Right atrium auricular region (tissue), 2 donors: ENCODE measurements at places on chromosomes 12 and 14. TPM values are rescaled to one million over a fixed set of nuclear protein-coding genes. Genes with fewer than 3 reads are reported as not detected.

SERPINA12 gene
- not detected for total RNA-seq

DNA sequence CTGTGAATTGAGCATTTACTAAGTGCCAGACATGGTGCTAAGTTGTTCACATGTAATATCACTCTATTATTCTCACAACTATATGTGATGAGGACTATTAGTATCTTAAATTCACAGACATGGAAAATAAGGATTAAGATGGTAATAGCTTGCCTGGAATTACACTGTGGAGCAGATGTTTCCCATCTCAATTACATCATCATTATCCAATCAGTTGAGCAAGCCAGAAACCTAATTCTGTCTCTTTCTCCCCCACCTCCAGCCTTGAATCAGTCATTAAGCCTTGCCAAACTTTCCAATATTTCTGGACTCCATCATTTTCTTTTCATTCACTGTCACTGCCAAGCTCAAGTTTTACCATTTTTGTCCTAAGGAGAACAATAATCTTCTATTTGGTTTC is 287.8 kb upstream of the KITLG start:
- H3K27ac ChIP-seq, result no peak overlapping the region
- no peak for DNase-seq
- no peaks in the 10 kb centered on the region for H3K36me3 ChIP-seq
- H3K4me3 ChIP-seq, result no peak overlapping the region
- no peaks in the 10 kb centered on the region for H3K4me1 ChIP-seq

TRIM9 gene
- 0.44 TPM for total RNA-seq

- no peaks in the 10 kb centered on the region for H3K4me1 ChIP-seq
- no peak for DNase-seq
- no peak overlapping the region for H3K4me3 ChIP-seq
- no peaks in the 10 kb centered on the region for H3K27me3 ChIP-seq
- H3K36me3 ChIP-seq, result no peaks in the 10 kb centered on the region
Measured at GRCh38 chr12:74722709-74723108, 185.1 kb downstream of the ATXN7L3B start.

GRCh38 chr12:8644345-8645248 is 18.0 kb downstream of the MFAP5 start:
- H3K4me1 ChIP-seq, result no peaks in the 10 kb centered on the region
- no peak overlapping the region for H3K4me3 ChIP-seq
- H3K36me3 ChIP-seq, result peaks cover 5% of the 10 kb centered on the region
- H3K27me3 ChIP-seq, result no peaks in the 10 kb centered on the region
- peak; percentile 2 for DNase-seq

DNA sequence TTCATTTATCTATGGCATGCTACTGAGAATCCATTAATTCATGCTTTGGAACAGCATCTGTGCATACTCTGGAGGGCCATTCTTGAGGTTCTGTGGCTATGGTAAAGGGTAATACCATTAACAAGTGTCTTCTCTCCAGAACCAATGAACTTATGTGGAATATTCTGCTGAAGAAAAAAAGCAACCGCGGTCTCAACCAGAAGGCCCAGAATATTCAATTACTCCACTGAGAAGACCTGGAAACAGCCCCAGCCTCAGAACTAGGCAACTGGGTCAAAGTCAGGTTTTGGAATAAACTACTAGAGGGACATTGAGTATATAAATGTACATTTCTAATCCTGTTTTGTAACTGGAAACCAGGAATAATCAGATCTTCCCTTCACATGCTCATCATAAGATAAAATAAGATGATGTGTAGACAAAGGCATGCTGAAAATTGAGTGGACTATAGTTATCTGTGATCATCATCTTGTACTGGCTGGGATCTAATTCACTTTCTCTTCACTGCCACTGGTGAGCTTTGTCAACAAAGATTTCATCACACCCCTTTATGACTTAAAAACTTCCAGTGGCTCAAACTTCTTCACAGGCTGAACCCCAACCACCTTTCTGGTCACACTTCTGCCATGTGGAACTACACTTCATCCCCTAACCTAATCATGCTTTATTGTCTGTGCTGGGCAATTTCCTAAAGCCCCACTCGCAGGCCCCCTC is 6.0 kb downstream of the SPTB start:
- no peaks in the 10 kb centered on the region for H3K36me3 ChIP-seq
- H3K27me3 ChIP-seq, result no peaks in the 10 kb centered on the region
- no peak for DNase-seq

DNA sequence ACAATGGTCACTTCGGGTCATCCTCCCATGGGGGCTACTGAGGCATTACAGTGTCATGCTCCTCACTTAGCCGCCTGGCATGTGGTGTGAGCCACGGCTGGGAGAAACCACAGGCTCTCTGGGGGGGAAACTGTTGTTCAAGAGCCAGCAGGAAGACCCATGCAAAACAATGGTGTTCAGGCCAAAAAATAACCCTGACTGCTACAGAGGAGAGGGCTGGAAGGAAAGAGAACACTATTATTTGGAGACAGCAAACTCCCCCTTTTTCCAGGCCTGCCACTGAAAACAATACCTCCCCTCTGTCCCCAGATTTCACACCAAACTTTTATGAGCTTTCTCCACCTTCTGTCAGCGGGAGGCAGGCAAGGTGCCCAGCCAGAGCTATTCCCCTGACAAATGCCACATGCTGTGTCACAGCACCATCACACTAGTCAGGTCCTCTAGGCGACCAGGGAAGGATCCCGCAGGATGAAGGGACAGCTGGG is 83.7 kb downstream of the CHGA start:
- H3K4me1 ChIP-seq, result peaks cover 79% of the 10 kb centered on the region
- peak overlapping the region; percentile 82 for H3K27ac ChIP-seq
- H3K4me3 ChIP-seq, result no peak overlapping the region
- DNase-seq, result no peak

GRCh38 chr14:30638926-30639325 is 16.8 kb downstream of the SCFD1 start:
- DNase-seq, result no peak
- peaks cover 33% of the 10 kb centered on the region for H3K36me3 ChIP-seq
- H3K4me3 ChIP-seq, result no peak overlapping the region
- H3K4me1 ChIP-seq, result no peaks in the 10 kb centered on the region
- no peaks in the 10 kb centered on the region for H3K27me3 ChIP-seq

- H3K27ac ChIP-seq, result no peak overlapping the region
- H3K4me3 ChIP-seq, result no peak overlapping the region
- H3K36me3 ChIP-seq, result no peaks in the 10 kb centered on the region
- H3K27me3 ChIP-seq, result no peaks in the 10 kb centered on the region
- H3K4me1 ChIP-seq, result peaks cover 20% of the 10 kb centered on the region
- no peak for DNase-seq
Measured at GRCh38 chr12:109601557-109601956, 28.0 kb downstream of the MVK start.

DNA sequence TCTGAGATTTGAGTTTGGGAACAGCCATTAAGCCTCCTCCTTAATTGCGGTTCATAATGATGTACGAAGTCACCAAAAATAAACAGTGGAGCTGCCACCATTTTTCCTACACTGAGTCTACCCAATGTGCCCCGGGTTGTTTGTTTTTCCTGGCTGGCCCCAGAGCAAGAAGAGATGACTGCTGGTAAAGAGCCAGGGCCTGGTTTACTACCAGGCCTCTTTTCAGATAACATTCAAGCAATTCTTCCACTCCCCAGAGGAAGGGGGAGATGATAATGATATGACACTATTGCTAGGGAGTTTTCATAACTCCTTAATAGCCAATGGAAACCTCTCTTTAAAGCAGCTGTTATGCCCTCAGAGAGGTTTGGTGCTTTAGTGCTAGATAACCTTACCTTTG is 42.3 kb downstream of the BRAP start:
- H3K27me3 ChIP-seq, result no peaks in the 10 kb centered on the region
- no peak for DNase-seq
- peak overlapping the region; percentile 13 for H3K27ac ChIP-seq
- H3K36me3 ChIP-seq, result peaks cover 45% of the 10 kb centered on the region
- H3K4me3 ChIP-seq, result no peak overlapping the region

- no peaks in the 10 kb centered on the region for H3K36me3 ChIP-seq
- no peak overlapping the region for H3K27ac ChIP-seq
- no peak overlapping the region for H3K4me3 ChIP-seq
- DNase-seq, result no peak
- H3K27me3 ChIP-seq, result no peaks in the 10 kb centered on the region
Measured at GRCh38 chr12:58099476-58099875, 158.1 kb downstream of the ATP23 start.

CLEC1A gene
- total RNA-seq, result 2.8 TPM

DNA sequence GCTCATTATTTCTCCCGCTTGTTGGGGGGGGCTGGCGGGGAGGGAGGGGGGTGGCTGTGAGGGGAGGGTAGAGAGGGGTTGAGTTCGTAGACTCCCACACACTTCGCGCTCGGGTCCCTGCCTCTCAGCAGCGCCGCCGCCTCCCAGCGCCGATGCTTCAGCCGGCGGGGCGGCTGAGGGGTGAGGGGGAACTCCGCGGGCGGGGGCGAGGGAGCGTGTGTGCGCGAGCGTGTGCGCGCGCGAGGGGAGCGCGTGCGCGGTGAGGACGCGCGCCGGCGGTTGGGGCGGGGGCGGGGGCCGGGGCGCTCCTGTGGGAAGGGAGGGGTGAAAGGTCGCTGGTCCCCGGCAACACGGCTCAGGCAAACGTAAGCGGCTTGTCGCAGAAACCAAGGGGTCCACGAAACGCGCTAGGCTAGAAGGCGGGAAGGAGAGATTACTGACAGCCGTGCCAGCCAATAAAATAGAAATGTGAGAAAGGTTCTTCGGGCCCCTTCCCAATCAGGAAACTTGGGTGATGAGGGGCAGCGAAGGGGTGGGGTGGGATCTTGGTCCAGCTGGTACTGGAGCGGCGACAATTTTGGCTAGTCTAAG is 343 bp upstream of the NOVA1 start:
- H3K36me3 ChIP-seq, result no peaks in the 10 kb centered on the region
- no peaks in the 10 kb centered on the region for H3K4me1 ChIP-seq
- H3K4me3 ChIP-seq, result peak overlapping the region; percentile 62
- H3K27me3 ChIP-seq, result no peaks in the 10 kb centered on the region

PSMA6 gene
- 143 TPM for total RNA-seq

- H3K27me3 ChIP-seq, result no peaks in the 10 kb centered on the region
- no peaks in the 10 kb centered on the region for H3K36me3 ChIP-seq
- no peak for DNase-seq
- H3K4me3 ChIP-seq, result no peak overlapping the region
- H3K27ac ChIP-seq, result no peak overlapping the region
- H3K4me1 ChIP-seq, result no peaks in the 10 kb centered on the region
Measured at GRCh38 chr12:89062996-89063395, 289.3 kb downstream of the DUSP6 start.

CEP290 gene
- 8.7 TPM for total RNA-seq

ARHGDIB gene
- 124 TPM for total RNA-seq

DNA sequence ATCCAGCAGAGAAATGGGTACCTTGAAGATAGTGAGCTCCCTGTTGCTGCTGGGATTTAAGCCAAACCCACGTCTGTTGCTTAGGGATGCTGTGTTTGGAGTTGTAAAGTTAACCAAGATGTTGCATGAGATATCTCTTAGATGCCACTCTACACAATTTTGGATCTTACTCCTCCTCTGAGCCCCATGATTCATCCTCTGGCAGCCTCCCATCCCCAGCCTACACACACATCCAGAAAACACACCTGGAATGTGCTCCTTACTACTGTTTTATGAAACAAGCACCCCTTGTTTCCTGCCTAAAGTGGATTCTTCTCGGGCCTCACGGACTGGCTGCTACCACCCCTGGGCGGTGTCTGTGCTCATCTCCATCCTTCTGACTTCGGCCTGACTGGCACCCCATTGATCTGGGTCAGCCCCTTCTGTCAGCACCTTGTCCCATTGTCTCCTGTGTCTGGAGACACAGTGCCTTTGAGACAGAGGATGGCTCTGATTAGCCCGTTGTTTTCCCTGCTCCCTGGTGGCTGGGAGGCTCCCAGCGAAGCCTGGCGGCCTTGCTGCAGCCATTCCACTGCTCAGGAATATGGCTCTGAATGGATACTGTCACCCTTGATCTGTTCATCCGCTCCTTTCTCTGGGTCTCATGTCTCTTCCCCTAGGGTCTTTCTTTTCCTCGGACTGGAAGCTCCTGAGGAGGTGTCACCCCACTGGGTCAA is 24.3 kb downstream of the TSPAN9 start:
- no peak for DNase-seq
- H3K4me3 ChIP-seq, result no peak overlapping the region
- H3K27me3 ChIP-seq, result no peaks in the 10 kb centered on the region
- H3K27ac ChIP-seq, result peak overlapping the region; percentile 26
- no peaks in the 10 kb centered on the region for H3K36me3 ChIP-seq

DNA sequence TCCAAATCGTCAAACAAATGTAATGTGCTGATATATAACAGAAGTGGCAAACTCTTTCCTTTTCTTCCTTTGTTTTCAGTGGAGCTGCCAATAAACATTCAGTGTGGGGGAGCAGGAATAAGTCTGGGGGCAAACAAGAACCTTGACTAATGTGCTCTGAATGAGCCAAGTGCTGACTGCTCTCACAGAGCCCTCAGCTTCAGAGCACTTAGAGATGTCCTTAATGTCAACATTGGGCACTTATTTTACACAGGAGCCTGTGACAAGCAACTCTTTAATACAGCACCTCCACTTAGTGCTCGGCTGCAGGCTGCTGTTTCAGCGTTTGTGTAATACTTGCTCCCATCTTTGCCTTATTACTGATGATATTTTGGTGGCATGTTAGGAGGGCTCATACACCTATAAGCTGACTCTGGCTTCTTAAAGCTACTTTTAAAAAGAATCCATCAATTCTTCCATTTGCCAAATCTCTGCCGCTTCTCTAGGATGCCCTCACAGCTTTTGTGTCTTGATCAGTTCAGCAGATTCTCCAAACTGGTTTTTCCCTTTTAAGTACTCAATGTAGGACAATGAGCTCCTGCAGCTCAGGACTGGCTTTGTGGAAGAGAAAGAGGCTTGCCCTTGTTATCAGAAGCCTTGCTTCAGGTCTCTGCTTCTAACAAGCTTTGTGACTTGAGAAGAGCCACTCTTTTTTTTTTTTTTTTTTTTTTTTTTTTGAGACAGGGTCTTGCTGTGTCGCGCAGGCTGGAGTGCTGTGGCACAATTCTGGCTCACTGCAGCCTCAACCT is 206.6 kb downstream of the MON2 start:
- no peaks in the 10 kb centered on the region for H3K36me3 ChIP-seq
- H3K27ac ChIP-seq, result no peak overlapping the region
- DNase-seq, result no peak
- H3K4me3 ChIP-seq, result no peak overlapping the region

GRCh38 chr14:51614707-51615106 is 37.0 kb upstream of the FRMD6 start:
- no peaks in the 10 kb centered on the region for H3K4me1 ChIP-seq
- DNase-seq, result no peak
- no peaks in the 10 kb centered on the region for H3K27me3 ChIP-seq

TAS2R10 gene
- not detected for total RNA-seq

IL31 gene
- not detected for total RNA-seq

- no peaks in the 10 kb centered on the region for H3K27me3 ChIP-seq
- H3K36me3 ChIP-seq, result peaks cover 14% of the 10 kb centered on the region
- no peak for DNase-seq
- H3K4me1 ChIP-seq, result no peaks in the 10 kb centered on the region
- no peak overlapping the region for H3K4me3 ChIP-seq
Measured at GRCh38 chr14:70567791-70568190, 32.7 kb downstream of the MED6 start.

FGF6 gene
- total RNA-seq, result not detected

- no peaks in the 10 kb centered on the region for H3K27me3 ChIP-seq
- peaks cover 2% of the 10 kb centered on the region for H3K4me1 ChIP-seq
- DNase-seq, result no peak
- H3K36me3 ChIP-seq, result no peaks in the 10 kb centered on the region
Measured at GRCh38 chr14:71524320-71524982, 407.8 kb upstream of the RGS6 start.

- H3K4me3 ChIP-seq, result no peak overlapping the region
- no peaks in the 10 kb centered on the region for H3K36me3 ChIP-seq
- no peaks in the 10 kb centered on the region for H3K4me1 ChIP-seq
Measured at GRCh38 chr14:104528496-104528895, 51.1 kb upstream of the C14orf180 start.

OVCH1 gene
- total RNA-seq, result 0.19 TPM

GRCh38 chr14:99188731-99189191 is 83.2 kb downstream of the BCL11B start:
- H3K27me3 ChIP-seq, result no peaks in the 10 kb centered on the region
- no peaks in the 10 kb centered on the region for H3K36me3 ChIP-seq
- H3K4me3 ChIP-seq, result no peak overlapping the region
- H3K27ac ChIP-seq, result no peak overlapping the region
- DNase-seq, result no peak

FOXA1 gene
- not detected for total RNA-seq
